ENCODE measurements at places on chromosomes 12 and 14.

- no peak for DNase-seq
Observed at GRCh38 chr12:26179826-26180225, 15.5 kb upstream of the SSPN start.

GRCh38 chr12:56728139-56728861 is 3.2 kb upstream of the NACA start:
- no peak for DNase-seq

GRCh38 chr14:26966908-26967307 is 369.1 kb upstream of the NOVA1 start:
- no peak for DNase-seq

DNA sequence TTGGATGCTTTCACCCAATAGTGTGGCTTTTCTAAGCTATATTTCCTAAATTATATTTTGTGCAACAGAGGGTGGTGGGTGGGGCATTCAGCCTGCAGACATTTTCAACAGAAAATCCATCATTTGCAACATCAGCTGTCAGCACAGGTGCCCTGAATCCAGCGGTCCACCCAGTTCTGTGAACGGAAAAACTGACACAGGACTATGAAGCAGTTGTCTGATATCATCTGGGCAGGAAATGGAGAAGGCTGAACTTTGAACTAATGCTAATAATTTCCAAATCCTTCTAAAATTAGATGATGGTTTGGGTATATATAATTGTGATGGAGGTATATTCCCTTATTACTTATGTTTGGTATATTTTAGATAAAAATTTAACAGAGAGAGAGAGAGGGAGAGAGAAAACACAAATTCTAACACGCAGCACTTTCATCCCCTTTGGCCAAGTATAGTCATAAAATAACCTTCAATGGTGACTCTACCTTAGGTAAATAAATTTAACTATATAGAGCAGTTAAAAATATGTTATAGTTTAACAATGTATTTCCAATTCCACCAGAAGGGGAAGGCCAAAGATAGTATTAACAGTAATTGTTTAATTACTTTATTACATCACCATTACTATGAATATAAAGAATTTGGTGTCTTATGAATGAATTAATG is 58.3 kb upstream of the PTPRB start:
- no peak for DNase-seq

GRCh38 chr14:68506021-68506644 is 286.7 kb downstream of the ZFP36L1 start:
- DNase-seq = no peak

- DNase-seq = no peak
Observed at GRCh38 chr14:30214461-30215090, 286.9 kb upstream of the PRKD1 start.

DNA sequence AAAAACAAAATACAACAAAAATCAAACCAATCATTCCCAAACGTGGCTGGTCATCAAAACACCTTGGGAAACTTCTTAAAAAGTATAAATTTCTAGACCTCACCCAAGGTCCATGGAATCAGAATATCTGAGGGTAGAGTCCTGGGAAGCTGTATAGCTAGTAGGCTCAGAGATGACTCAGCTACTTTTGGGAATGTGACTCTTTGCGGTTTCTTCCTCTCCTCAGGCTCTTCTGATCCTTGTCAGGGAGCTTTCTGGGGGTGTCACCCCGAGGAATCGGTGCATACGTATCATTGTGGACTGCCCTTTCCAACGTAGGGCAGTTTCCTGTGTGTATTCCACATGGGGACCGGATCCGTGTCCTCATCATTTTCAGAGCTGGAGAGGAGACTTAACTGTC is 14.8 kb downstream of the JDP2 start:
- DNase-seq = no peak

DNA sequence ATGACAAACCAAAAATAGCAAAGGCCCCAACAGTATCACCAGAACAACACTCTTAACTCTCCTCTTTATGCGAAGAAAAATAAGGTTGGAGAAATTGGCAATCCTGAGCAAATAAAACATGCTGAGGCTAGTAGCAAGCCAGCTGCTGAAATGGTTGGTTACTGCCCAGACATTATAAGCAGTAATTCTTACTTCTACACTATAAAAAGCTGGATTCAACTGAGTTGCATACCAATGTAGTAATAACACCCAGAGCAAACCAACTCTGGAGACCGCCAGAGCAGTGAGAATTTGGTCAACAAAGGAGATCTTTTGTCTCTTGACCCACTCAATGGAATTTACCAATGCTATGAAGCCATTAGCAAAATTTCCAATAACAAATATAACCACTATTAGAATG is 628 bp downstream of the TAS2R30 start:
- no peak for DNase-seq

GRCh38 chr14:22882529-22883172 is 371 bp upstream of the REM2 start:
- peak; percentile 30 for DNase-seq

GRCh38 chr14:36852981-36853691 is 191.5 kb downstream of the PAX9 start:
- DNase-seq = no peak

DNA sequence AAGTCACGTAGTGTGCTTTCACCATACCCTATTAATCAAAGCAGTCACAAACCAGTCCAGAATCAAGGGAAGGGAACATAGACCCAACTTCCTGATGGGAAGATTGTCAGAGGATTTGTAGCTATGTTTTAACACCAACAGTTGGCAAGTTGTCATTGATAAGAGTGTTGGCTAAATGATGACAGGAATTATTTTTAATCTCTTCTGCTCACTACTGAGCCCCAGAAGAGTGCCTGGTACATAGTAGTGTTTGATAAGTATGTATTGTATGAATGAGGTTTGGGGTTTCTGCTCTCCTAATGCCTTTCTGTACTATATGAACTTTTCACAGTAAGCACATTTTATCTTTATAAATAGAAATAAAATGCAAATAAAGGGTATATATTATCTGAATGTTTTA is 14.7 kb downstream of the HCFC2 start:
- DNase-seq = no peak

- DNase-seq = no peak
Observed at GRCh38 chr12:113478351-113479011, 6.8 kb upstream of the LHX5 start.

- DNase-seq = peak; percentile 100
Observed at GRCh38 chr14:101947904-101948665, 16.3 kb upstream of the DYNC1H1 start.

- DNase-seq = no peak
Observed at GRCh38 chr12:118319627-118320026, 53.1 kb downstream of the TAOK3 start.

DNA sequence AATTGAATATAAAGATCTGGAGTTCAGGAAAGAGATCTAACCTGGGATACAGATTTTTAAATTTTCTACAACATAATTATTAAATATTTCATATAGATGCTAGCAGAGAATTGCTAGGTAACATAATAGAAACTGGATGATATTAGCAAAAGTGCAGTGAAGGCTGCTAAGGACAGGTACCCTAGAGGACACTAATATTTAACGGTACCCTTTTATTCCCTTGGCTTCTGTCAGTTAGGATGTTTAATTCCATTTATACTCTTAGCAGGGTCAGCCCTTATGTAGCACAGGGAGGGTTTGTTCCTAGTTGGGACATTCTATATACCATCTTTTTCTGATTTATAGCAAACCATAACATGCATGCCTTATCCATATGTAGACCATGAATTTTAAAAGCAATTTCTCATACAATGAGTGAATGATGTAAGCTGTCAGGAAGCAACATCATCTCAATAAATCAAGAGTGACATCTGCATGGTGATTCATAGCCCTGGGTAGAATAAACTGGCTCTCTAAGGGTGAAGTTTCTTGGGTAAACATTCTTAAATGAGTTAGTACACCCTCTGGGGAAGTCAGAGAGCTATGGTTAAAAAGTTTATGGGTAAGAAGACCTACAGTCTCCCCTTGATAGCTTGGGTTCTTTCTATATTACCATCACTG is 404.4 kb upstream of the MGAT4C start:
- DNase-seq = no peak

DNA sequence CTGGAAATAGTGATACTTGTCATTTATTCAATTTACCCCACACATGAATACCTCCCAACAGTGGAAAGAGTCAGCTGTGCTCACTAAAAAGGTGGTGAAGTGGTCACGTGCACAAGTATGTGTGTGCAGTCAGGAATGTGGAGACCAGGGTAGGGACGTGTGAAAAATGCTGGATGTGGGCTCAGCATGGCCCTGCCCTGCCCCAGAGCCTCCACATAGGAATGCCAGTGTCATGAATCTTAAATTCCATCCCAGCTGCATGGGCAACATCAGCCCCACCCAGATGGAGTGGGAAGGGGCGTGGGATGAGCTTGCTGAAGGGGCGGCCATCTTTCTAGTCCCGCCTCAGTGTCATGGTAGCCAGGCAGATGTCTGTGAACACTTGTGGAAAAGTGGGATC is 87.7 kb downstream of the C12orf75 start:
- DNase-seq = no peak

GRCh38 chr14:65892315-65892714 is 479.8 kb downstream of the FUT8 start:
- DNase-seq = no peak

DNA sequence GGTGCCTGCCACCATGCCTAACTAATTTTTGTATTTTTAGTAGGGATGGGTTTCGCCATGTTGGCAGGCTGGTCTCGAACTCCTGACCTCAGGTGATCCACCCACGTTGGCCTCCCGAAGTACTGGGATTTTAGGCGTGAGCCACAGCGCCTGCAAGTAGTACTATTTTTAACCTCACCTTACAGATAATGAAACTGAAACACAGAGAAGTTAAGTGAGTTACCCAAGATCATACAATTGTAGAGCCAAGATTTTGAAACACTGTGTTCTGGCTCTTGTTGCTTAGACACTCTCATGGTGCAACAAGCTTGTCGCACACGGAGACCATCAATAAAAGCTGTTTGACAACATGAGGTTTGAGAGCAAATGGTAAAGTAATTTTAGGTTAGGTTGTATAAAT is 159.1 kb upstream of the LMNTD1 start:
- no peak for DNase-seq

GRCh38 chr12:84694116-84694515 is 218.5 kb downstream of the SLC6A15 start:
- no peak for DNase-seq

DNA sequence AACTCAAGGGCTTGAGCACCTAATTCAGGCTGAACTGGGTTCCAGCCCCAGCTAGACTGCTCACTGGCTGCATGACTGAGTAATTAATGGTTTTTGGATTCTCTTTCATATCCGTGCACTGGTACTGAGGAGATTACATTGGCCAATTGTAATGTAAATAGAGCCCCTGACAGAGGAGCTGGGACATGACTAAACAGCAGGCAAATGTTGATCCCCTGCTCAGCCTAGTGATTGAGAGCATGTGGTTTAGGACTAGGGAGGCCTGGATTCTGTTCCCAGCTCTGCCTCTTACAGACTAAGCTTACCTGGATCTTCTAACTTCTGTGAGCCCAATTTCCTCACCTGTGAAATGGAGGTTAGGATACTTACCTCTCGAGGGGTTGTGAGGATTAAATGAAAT is 204.3 kb downstream of the ESR2 start:
- no peak for DNase-seq

DNA sequence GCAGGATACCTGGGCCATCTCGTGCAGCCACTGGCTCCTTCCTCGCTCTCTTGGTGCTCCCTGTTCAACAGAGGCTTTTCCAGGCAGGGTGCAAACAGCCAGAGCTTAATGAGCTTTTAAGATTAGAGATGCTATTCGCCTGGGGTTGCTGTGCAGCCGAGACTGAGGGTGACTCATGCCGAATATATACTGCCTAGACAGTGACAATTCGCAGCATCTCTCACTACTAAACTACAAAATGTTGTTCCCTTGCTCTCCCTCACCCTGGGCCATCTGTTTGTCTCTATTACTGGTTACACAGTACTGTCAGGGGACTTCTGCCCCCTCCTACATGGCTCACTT is 26.0 kb upstream of the TESC start:
- no peak for DNase-seq

- DNase-seq = no peak
Observed at GRCh38 chr14:72970058-72970630, 43.9 kb downstream of the DCAF4 start.

DNA sequence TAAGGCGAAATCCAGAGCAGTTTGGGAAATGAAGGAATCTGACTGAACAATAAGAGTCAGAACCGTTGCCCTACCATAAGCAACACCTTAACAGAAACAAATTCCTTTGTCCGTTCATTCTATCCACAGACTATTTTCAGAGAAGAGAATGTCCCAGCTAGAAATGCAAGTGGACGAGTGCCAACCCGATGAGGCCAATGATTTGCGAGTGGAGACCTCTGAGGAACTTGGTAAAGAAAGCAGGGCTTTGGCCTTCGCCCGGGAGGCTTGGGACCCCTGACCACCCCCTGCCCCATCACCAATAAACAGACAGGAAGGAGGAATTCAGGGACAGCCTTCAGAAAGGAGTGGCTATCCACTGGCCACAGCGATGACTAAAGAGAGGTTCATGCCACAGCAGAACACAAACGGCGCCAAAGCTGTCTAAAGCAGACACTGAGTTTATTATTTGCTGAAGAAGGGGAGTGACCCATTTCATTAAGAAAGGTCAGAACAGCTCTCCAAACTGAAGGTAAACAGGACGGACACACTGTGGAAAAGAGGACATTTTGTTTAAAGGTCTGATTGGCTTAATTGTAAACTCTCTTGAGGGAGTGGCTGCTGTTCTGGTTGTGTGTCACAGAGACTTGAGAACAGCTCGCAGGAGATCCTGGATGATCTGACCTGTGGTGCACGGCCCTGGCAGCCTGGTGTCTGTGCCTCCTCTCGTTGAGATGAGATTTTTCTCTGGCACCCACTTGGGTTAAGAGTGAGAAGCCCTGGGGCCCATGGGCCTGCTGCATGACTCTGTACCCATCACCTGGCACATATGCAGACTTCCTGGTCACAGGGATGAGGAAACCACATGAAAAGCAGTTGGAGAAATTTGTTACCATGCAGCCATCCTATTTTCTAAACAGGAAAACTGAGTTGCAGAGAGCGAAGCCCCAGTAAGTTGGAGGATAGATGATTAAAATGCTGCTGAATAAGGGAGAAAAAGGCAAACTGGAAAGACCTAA is 142.0 kb upstream of the PZP start:
- no peak for DNase-seq

- DNase-seq = no peak
Observed at GRCh38 chr12:69994724-69995173, 169.7 kb downstream of the MYRFL start.

DNA sequence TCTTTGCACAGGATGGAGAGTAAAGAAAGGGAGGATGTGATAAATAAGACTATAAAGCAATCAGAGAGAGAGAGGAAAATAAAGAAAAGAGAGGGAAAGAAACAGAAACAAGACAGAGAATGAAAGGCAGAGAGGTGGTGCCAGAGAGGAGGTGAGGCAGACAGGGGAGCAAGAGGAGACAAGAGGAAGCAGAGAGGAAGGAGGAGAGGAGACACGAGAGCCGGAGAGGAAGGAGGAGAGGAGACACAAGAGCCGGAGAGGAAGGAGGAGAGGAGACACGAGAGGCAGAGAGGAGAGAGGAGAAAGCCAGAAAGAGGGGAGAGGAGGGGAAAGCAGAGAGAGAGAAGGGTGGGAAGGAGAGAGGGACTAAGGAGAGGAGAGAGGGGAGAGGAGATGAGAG is 125.2 kb downstream of the PAPOLA start:
- no peak for DNase-seq
